ENCODE measurements at places on chromosomes 16 and 17.

DNA sequence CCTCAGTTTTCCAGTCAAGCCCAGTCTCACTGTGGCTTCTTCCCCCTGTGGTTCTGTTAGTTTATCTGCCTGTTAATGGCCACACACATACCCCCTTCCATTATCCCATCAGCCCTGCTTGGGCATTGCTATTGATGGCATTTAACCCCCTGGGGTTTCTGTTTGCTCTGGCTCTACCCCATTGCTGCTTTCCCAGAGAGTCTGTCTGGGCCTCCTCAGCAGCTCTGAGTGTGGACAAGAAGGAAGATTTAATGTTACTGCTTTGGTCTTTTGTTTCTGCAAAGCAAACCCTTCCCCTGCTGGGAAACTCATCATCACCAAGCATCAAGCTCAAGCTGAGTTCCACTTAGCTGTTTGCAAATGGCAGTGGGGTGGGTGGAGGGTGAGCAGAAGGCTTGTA, 162.7 kb downstream of the CCT6B start:
- DNase-seq: no peak

DNA sequence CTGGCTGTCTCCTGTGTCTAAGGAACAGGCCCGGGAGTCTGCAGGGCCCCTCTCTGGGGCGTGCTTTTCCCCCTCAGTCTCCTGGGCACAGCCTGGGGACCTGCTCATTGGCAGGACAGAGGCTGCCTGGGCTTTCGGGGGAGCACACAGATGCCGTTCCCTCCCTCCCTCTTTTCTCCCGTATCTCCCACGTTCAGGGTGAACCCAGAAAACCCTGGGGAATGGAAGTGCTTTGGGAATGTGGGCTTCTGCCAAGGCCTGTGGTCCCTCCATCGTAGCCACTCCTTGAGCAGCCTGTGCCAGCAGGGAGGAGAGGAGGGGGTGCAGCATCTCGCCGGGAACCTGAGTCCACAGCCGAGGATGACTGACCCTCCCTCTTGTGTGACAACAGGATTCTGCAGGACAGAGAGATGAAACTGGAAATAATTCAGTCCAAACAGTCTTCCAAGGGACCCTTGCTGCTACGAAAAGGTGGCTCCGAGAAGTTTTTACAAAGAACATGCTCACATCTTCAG, 52.0 kb downstream of the RNF213 start:
- DNase-seq: no peak

DNA sequence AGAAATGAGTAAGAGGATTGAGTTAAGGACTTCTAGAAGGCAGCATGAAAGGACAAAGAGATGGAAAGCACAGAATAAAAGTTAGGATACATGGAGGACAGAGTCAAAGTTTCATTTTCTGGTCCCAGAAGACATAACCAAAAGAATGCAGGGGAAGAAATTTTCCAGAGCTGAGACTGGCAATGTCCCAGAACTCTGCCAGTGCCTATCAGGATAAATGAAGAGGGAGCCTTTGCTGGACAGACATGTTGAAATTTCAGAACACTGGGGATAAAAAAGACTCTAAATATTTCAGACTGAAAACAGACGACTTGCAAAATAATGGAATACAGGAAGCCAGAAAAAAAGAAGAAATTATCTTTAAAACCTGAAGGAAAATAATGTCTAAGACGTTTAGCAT, 55.7 kb downstream of the NT5M start:
- DNase-seq: no peak

- DNase-seq: no peak
Observed at GRCh38 chr16:15983898-15984297, 34.5 kb downstream of the ABCC1 start.
